Dermis microvascular lymphatic vessel endothelial cell (primary cell): ENCODE measurements at places on chromosomes 5 and 9.

GRCh38 chr5:16626696-16627264 is 10.0 kb upstream of the RETREG1 start:
- DNase-seq = no peak

DNA sequence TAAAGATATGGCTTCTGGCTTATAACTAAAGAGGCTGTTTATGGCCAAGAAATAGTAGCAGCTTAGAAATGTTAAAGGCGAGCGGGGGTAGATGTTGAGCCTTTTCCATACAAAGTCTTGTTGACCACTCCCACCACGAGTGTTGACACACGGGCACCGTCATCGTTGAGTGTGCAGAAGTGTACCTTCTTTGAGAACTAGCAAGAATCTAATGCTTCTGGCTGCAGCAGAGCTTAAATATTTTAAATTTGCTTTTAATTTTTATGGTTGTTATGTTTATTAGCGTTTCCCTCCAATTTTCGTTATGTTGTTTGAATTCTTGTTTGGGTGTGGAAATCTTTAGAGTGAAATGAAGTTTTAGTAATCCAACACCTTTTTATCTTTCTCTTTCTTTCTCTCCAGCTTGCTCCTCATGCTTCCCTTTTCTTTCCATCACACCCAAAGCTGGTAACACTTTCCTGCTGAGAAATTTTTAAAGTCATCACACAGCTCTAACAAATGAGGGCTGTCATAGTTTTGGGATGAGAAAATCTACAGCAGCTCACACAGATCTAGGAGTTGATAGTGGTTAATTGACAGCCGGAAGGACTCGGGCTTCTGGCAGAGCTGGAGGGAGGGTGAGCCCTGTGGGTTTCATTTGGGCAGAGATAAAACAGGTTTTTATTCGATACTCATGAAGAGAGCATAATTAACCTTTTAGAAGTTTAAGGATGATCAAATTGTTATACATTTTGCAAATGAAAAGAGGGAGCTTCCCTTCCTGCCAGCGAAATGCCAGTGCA is 120.1 kb upstream of the ZNF608 start:
- no peak for DNase-seq

GRCh38 chr5:99061711-99062110 is 132.9 kb upstream of the CHD1 start:
- DNase-seq = no peak

GRCh38 chr5:42745856-42746255 is 10.8 kb upstream of the CCDC152 start:
- no peak for DNase-seq

DNA sequence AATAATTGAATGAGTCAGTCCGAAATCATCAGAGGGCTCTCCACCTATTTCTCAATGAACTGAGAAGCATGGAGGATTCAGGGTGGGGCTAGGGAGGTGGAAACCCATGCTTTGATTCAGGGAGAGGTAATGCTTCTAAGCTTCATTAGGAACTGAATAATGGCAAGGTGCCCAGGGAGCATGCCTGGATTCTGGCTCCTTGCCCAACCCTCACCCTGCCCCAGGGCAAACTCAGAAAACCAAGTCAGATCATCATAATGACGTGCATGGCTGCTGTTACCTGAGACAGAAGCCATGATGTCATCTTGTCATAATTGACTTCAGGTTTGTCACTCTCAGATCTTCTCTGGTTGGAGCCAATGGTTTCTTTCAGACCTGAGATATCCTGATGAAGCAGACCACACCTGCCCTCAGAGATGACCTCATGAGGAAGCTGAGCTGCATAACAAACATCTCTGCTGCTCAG is 199.6 kb downstream of the SYK start:
- no peak for DNase-seq

- no peak for DNase-seq
These were observed 386 bp upstream of the MATR3 start for GRCh38 chr5:139293202-139293506.

- DNase-seq = no peak
These were observed 14.1 kb downstream of the ALDH1B1 start for GRCh38 chr9:38406476-38407186.

GRCh38 chr9:114836769-114837168 is 30.9 kb upstream of the TNFSF15 start:
- no peak for DNase-seq

- DNase-seq = no peak
These were observed 143.7 kb downstream of the ARHGAP26 start for GRCh38 chr5:142913728-142914338.

GRCh38 chr9:4537581-4537980 is 47.3 kb downstream of the SLC1A1 start:
- DNase-seq = no peak

DNA sequence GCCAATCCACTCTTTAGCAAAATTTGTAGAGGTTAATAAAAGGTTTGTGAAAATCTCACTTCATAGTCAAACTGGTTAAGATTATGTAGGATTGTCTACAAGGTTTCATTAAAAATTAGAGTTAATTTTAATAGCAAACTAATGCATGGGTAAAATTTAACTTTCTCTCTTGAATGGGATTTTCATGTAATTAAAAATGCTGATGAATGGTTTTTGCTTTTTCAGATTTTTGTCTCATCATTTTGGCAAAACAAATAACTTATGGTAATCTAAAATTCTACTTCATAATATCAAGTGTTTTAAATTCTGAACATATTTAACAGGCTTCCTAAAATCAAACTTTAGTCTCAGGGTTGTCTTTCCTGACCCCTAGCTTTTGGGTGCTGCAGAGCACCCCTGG is 113.8 kb upstream of the FAM174A start:
- no peak for DNase-seq
